Aorta (tissue), 5 donors: ENCODE measurements at places on chromosomes 6 and 20. TPM values are rescaled to one million over a fixed set of nuclear protein-coding genes. Genes with fewer than 3 reads are reported as not detected.

GRCh38 chr20:24998631-24999445, 6.3 kb upstream of the APMAP start:
- DNase-seq = peak; percentile 25

PHACTR1 gene
- total RNA-seq = 89.4 TPM

NR2E1 gene
- total RNA-seq = not detected

- DNase-seq = no peak
These were observed 48.0 kb downstream of the MUC22 start for GRCh38 chr6:31058128-31058894.
